ENCODE measurements at places on chromosomes 16 and 17. TPM values are rescaled to one million over a fixed set of nuclear protein-coding genes. Genes with fewer than 3 reads are reported as not detected.

- DNase-seq, result no peak
Observed at GRCh38 chr17:29588562-29589411, 661 bp downstream of the GIT1 start.

- no peak for DNase-seq
Observed at GRCh38 chr17:72126575-72127486, 6.0 kb downstream of the SOX9 start.

EIF4A3 gene
- 160 TPM for total RNA-seq

MYADML2 gene
- 0.46 TPM for total RNA-seq

GRCh38 chr16:56539656-56540055 lies 19.8 kb upstream of the BBS2 start:
- DNase-seq, result no peak

- no peak for DNase-seq
Observed at GRCh38 chr16:60225541-60225940, 1491.4 kb upstream of the GOT2 start.

- DNase-seq, result no peak
Observed at GRCh38 chr17:67157732-67158639, 87.0 kb downstream of the HELZ start.

TGFB1I1 gene
- 4.6 TPM for total RNA-seq

DNA sequence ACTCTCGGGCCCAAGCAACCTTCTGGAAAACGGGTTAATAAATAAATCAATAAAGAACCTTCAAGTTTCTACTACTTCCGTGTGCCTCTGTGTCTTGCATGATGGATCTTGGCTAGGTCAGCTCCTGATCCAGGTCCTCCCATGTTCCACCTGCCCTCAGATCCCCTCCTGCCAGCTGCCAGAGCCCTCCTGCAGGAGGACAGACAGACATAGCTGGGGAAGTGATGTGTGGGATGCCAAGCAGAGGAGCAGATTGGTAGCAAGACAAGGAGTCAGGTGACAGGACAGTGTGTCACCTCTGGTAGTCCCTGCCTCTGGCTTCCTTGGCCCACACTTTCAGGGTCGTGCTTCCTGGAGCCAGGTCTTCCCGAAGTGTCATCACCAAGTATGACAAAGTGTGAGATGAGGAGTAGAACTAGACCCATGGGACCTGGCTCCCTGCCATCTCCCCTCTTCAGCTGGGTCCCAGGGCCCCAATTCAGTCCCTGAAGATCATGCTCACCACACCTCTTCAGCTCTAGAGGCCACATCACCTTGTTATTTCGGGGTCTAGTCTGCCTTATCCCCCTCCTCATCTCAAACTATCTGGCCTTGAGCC lies 1.0 kb upstream of the EPN3 start:
- no peak for DNase-seq

DNA sequence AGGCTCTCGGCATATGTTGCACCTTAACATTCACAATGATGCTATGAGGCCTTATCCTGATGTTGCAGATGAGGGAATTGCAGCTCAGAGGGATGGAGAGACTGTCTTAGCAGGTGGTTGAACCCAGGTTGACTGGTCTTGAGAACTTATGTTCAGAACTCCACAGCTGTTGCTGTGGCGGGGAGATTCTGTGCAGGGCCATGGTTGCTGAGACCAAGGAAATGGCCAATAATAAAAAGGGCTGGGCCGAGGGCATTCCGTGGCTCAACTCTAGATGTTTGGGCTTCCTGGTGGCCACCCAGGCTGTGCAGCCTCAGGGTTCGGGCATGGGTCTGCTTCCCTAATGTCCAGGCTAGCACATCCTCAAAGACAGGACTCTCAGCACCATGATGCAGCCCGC lies 5.9 kb downstream of the KSR1 start:
- DNase-seq, result no peak

- DNase-seq, result peak; percentile 89
Observed at GRCh38 chr17:71828182-71828596, 292.6 kb upstream of the SOX9 start.

- DNase-seq, result no peak
Observed at GRCh38 chr16:88750854-88751253, 34.2 kb downstream of the PIEZO1 start.

- no peak for DNase-seq
Observed at GRCh38 chr16:86063760-86064405, 164.9 kb downstream of the IRF8 start.

- DNase-seq, result no peak
Observed at GRCh38 chr17:80694992-80695912, 150.6 kb downstream of the RPTOR start.

HSD17B1 gene
- total RNA-seq, result 1.5 TPM

- no peak for DNase-seq
Observed at GRCh38 chr17:76640550-76641380, 2.8 kb downstream of the ST6GALNAC1 start.

DNA sequence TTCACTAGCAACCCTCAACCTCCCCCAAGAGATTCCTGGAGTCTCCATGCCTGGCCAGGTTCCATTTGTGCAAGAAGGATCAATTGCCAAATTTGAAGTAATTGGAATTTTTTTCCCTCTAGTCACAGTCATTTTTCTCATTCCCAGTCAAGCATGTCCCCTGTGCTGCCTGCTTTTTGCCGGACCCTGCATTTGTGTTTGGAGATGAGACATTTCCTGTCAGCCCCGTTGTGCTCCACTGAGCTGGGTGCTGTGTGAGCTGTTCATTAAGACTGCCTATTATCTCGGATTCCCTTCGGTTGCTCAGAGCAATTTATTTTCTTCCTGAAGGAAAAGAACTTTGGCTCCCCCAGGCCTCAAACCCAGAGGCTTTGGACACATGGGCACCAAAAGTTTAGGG lies 201.0 kb upstream of the NLRP1 start:
- DNase-seq, result no peak

DNA sequence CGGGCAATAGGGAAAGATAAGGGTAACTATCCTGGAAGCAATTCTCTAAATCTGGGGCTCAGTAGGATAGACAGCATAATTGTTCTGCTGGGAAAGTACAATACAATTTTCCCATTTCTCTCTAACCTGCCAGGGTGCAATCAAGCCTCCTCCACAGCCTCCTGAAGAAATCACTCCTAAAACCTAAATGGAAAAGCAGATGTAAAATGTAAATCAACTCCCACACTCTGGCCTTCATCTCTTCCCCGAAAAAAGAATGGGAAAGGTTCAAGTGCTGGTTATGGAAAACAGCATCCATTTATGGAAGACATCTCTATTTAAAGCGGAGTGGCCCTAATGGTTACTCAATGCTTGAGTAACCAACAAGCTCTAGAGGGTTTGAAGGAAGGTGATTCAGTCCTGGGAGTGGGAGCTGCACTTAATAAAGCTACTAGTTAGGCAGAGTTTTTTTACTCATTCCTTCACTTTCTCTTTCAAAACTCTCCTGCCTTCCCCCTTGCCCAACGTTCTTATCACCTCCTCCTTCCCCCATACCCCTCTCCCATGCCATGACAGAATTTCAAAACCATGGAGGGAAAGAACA lies 5.1 kb downstream of the MMD start:
- DNase-seq, result no peak

HSD17B2 gene
- 0.23 TPM for total RNA-seq

WDR90 gene
- total RNA-seq, result 69.6 TPM

ADCY9 gene
- total RNA-seq, result 9.5 TPM

DNA sequence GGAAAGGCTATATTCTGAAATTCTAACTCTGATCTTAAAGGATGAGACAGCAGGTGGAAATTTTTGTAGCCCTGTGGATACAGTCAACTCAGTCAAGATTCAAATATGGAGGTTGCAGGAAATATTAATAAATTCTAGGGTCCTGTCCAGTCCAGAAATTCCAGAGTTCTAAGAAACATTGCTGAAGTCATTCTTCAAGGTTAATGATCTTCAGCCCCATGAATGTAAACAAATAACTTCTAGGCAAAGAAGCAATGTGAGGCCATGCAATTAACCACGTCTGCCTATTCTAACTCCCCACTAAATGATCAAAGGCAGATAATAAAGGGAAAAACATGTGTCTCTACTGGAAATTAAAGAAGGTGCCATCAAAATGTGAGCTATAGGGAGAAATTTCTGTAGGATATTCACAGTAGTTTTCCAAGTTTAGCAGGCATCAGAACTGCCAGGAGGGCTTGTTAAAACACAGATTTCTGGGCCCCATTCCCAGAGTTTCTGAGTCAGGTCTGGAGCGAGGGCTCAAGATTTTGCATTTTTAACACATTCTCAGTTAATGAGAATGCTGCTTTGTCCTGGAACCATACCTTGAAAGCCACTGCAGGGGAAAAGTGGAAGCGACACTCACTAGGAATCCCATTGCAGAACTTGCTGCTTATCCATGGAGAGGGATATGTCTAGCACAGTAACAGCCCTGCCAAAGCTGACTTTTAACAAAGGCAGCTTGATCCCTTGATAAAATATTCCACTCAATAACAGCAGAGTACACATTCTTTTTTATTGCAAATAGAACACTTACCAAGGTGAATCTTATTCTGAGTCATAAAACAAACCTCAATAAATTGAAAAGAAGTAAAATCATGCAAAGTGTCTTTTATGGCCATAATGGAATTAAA lies 61.8 kb downstream of the DNAH3 start:
- DNase-seq, result no peak

PRSS36 gene
- 0.48 TPM for total RNA-seq

HSD11B2 gene
- 33.4 TPM for total RNA-seq

- DNase-seq, result no peak
Observed at GRCh38 chr16:48153774-48154173, 2.0 kb downstream of the ABCC12 start.

GRCh38 chr17:56624912-56625311 lies 31.4 kb downstream of the NOG start:
- DNase-seq, result no peak

QRICH2 gene
- total RNA-seq, result 3.2 TPM

- DNase-seq, result no peak
Observed at GRCh38 chr16:68079626-68080344, 5.4 kb upstream of the NFATC3 start.

CPHXL2 gene
- total RNA-seq, result not detected

- no peak for DNase-seq
Observed at GRCh38 chr16:22063888-22064467, 28.4 kb upstream of the VWA3A start.

- no peak for DNase-seq
Observed at GRCh38 chr17:49819138-49819537, 28.7 kb downstream of the TAC4 start.

DNA sequence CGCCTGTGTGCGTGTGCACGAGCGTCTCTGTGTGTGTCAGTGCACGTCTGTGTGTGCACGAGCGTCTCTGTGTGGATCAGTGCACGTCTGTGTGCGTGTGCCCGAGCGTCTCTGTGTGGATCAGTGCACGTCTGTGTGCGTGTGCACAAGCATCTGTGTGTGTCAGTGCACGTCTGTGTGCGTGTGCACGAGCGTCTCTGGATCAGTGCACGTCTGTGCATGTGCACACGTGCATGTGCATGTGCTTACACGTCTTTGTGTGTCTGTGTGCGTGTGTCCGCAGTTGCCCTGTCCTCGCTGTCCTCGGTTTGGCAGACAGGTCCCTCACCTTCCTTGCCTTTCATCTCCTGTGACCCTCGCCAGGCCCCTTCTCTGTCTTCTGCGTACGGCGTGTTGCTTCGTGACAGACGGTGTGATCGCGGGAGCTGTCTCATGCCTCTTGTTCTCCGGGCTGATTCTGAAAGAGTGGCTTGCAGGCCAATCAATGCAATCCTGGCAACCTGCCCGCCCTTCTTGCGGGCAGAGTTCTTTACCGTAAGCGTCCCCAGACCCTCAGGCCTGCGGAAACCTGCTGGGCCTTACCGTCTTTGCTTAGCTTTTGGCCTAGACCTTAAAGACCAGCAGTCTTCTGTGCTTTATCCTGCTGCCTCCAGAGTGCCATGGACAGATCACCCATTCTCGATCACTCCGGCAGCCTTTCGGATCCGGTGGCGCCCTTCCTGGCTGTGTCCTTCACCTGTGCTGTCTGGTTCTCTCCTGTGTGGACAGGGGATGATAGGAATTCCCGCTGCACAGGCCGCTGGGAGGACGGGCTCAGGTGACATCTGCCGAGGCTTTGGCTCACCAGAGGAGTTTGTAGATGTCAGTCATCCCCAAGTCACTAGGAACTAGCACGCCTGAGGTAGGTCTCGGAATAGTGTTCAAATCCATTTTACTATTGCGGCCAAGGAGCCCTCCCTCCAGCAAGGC lies 18.5 kb downstream of the MLYCD start:
- no peak for DNase-seq

NAGS gene
- 6.1 TPM for total RNA-seq

ANKRD40CL gene
- total RNA-seq, result not detected

DNA sequence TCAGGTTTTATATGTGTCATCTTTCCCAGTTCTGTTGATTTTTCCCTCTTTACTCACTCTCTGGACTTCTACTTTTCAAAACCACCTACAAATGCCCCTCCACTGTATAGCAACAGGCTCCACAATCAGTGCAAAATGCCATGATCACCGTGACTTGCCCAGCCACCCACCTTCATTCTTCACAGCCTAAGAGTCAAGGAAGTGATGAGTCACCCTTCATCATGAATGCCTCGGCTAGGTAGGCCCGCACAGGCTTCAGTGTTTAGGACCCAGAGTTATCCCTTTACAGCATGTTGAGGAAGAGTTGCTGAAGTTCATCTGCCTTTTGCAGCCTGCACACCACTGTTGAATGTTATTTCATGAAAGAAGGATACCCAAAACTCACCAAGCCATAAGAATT lies 158.6 kb downstream of the PMP22 start:
- no peak for DNase-seq

DNA sequence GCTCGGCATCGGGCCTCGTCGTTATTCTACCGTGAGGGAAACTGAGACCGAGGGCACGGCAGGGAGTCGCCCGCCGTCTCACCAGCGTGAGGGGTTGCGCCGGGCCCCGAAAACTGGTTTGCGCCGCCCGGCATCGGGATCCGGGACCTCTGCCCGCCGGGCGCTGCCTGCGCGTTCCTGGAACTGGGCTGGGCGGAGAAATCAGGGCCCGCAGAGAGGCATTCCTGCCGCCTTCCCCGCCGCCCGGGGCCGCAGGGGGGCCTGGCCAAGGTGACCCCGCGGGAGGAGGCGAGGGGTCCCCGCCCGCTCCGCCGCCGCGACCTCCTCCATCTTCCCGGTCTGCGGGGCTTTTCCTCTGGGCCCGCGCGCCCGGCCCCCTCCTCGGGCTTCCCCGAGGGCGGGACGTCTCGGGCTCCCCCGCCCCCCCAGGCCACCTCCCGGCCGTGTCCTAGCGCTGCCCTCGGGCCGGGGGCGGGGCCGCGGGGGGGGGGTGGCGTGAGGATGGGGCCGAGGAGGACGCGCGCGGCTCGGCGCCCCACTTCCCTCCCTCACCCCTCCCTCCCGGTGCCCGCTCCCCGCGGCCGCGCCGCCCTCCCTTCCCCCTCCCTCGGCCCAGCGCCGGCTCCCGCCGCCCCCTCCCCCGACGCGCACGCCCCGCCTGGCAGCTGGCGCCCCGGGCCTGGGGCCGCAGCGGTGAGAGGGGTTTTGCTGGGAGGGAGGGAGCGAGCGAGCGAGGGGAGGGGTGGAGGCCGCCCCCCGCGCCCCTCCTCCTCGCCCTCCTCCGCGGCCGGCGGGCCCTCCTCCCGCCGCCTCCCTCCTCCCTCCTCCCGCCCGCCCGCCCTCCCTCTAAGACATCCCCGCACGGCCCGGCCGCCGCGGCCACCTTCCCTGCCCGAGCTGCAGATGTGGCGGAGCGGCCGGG lies at the start of gene GLIS2:
GLIS2 (plus strand) TSS at position 882 of the 922 bp plus-strand sequence. CDS start 16,214 bp downstream, outside the sequence.
- peak; percentile 82 for DNase-seq

ADAM11 gene
- 4.1 TPM for total RNA-seq

ATP2C2 gene
- 4.3 TPM for total RNA-seq
